ENCODE measurements at places on chromosomes 16 and 17.

DNA sequence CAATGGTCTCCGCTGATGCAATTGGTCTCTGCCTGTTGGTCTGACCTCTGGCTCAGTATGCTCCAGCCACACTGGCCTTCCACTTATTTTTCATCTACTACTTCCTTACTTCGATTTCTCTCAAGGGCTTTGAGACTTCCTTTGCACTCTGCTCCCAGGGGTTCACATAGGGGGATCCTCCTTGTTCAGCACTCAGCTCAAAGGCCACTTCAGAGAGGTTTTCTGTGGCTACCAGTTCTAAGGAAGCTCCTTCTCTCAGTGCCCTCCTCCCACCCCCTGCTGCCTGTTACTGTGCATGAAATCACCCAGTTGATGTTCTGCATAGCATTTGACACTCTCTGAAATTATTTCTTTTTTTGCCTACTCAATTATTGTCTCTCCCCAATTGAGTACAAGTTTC is 476.4 kb downstream of the HS3ST3B1 start:
- DNase-seq = no peak

DNA sequence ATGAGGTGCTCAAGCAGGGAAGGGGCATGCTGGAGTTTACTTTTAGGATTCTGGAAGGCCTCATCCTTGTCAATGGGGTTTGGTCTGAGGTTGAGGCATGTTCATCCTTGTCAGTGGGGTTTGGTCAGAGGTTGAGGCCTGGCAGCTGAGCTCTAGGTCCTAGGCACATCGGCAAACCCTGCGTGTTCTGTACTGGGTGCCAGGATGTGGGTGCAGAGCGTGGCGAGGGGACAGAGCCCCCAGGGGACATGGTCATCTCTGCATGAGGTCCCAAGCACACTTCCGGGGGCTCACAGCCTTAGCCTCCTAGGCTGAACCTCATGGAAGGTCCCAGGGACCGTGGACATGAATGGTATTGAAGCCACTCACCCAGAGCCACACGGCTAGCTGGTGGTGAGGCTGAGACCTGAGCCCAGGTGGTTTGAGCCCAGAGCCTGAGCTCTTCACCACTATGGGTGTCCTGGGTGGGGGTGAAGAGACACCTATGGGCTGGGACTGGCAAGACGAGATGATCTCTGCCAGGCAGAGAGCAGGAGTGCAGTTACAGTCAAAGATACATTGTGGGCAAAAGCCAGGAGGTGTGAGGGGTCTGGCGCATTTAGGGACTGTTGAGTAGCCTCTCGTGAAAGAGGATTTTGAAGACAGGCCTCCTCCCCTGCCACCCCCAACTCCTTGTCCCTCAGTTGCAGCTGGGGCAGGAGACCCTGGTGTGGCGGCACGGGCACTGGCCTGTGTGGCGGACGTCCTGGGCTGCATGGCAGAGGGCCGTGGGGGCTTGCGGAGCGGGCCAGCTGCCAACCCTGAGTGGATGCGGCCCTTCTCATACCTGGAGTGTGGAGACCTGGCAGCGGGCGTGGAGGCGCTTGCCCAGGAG is 19.3 kb downstream of the FCSK start:
- no peak for DNase-seq

DNA sequence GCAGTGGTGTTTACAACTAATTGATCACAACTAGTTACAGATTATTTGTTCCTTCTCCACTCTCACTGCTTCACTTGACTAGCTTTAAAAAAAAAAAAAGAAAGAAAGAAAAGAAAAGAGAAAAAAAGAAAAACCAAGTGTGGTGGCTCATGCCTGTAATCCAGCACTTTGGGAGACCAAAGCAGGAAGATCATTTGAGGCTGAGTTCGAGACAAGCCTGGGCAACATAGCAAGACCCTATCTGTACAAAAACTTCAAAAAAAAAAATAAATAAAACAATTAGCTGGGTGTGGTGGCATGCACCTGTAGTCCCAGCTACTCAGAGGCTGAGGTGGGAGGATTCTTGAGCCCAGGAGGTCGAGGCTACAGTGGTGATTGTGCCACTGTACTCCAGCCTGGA is 4.2 kb downstream of the SNTB2 start:
- DNase-seq = no peak

- DNase-seq = no peak
Measured at GRCh38 chr16:82432261-82432660, 194.5 kb upstream of the CDH13 start.

- no peak for DNase-seq
Measured at GRCh38 chr16:69084289-69084688, 21.2 kb upstream of the HAS3 start.
